ENCODE measurements at places on chromosomes 1 and 21. TPM values are rescaled to one million over a fixed set of nuclear protein-coding genes. Genes with fewer than 3 reads are reported as not detected.

DNA sequence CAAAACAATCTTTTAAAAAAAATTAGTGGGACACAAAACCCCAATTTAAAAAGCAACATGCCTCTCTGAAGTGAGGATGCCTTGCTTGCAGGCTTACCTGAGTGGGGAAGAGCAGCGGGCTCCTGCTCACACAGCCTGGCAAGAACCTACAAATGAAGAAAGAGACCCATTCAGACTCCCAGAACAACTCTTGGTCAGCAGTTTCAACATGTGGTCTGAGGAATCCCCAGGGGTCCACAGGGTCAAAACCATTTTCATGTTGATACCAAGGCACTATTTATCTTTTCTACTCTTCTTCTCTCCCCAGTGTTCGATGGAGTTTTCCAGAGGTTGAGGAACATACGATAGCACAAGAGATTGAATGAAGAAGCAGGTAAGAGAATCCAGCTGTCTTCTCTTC lies 55.9 kb downstream of the SIPA1L2 start:
- DNase-seq: no peak

S100A14 gene
- total RNA-seq: not detected

GRCh38 chr1:34125721-34126380 lies 39.2 kb downstream of the CSMD2 start:
- DNase-seq: no peak

GRCh38 chr1:1245817-1246576 lies 525 bp downstream of the C1QTNF12 start:
- DNase-seq: no peak

SV2A gene
- 4.9 TPM for total RNA-seq

CYP4A11 gene
- total RNA-seq: not detected

- DNase-seq: no peak
Measured at GRCh38 chr1:28779751-28780408, 32.1 kb upstream of the OPRD1 start.

DNA sequence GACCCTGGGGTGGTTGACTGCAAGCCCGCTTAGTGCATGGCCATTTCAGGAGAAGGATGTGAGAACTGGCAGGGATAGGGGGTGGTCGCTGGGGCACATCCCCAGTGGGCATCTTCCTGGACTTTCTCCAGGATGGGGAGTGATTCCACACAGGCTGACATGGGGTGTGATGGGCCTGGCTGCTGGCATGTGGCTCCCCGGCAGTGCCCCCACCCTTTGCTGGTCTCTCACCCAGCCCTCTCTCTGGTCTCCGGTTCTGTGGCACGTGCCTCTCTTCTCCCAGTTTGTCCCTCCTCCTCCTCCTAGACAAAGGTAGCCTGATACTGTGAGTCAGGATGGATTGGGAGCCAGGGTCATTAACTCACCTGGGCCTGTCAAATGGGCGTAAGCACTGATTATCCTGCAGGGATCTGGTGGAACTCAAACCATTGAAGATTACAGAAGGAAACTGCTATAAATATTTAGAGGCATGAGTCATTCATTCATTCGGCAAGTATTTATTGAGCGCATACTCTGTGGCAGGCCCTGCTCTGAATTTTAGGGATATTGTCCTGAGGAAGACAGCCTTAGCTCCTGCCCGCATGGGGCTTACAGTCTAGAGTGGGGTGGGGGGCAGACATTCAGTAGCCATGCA lies 23.6 kb upstream of the EPS8L3 start:
- peak; percentile 57 for DNase-seq

GRCh38 chr21:37220433-37220980 lies 46.6 kb downstream of the VPS26C start:
- peak; percentile 70 for DNase-seq

GRCh38 chr1:162541619-162542141 lies 19.8 kb upstream of the UAP1 start:
- DNase-seq: peak; percentile 91

- no peak for DNase-seq
Measured at GRCh38 chr1:154179946-154180687, 11.8 kb downstream of the TPM3 start.

CSF1 gene
- total RNA-seq: 41.0 TPM

DNA sequence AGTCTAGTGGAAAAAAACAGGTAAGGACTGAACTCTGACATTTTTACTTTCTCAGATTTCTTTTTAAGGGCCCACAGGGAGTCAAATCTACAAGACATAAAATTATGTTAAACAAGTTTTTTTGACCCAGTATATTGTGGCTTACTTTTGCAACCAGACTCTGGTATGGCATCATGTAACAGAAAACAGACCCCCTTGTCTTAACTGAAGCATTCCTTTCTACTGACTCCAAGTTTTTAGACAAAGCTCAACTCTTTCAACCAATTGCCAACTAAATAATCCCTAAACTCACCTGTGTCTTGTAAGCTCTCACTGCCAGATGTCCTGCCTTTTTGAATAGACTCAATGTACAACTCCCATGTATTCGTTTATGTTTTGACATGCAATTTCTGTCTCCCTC lies 64.3 kb downstream of the FASLG start:
- no peak for DNase-seq

DNA sequence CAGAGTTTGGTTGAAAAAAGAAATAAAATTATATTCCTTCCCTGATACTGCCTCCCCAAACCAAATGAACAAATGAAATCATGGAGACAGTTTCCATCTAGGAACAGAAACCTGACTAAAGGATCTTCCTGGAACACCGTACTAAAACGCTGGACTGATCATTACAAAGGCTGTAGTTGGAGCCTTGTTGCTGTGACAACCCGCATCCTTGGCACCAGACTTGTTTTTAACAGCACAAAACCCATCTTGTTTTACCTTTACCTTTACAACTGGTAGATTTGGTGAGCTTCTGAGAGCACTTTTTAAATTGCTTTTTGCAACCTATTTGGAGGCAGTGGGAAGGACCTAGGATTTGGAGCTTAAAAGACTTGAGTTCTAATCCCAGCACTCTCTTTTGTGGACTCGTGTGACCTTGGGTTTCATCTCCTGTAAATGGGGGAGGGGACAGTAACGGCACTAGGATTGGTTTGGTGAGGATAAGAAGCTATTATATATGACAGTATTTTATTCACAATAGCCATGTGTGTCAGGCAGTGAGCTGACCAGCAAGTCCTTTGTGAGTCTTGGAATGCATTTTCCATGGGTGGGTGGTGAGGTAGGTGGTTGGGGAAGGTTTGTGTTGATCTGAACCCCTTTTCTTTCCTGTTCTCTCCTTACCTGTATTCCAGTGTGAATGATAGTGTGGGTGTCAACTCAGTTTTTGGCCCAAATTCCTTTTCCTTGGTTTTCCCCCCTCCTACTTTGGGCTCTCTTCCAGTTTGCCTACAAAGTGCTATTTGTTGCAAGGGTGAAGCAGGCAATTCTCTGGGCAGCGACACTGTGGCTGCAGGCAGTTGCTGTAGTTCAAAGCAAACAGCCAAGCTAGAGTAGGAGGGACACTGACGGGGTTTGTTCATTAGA lies 12.6 kb downstream of the LRRC8D start:
- no peak for DNase-seq

- no peak for DNase-seq
Measured at GRCh38 chr1:161197560-161198193, 1.2 kb downstream of the ADAMTS4 start.

CR1 gene
- 5.8 TPM for total RNA-seq

DNA sequence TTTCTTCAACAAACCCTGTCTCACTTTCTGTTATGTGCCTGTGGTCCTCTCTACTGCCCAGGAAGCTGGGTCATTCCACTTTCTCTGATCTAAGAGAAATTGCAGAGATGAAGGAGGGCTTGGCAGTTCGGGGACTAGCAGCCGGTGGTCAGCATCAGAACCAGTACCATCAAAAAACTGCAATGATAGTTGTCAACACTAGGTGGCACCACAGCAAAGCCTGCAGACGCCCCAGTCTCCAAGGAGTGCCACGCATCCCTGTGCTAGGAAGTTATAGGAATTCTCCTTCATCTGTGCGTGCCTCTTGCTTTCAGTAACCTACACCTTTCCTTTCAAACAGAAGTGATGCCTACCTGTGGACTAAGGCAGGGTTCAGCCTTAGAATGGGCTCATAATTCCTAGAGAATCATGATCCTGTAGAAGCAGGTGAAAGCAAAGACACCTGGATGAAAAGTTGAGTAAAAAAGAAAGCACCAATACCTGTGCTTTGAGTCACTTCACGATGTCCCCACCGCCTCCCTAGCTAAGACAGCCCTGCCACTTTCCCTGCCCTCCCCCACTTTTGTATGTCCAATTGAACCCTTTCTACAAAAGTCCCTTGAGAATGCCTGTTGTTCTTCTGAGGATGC lies 129.2 kb downstream of the ADAMTS1 start:
- DNase-seq: no peak

- DNase-seq: no peak
Measured at GRCh38 chr1:98028800-98029199, 108.0 kb upstream of the DPYD start.

- DNase-seq: no peak
Measured at GRCh38 chr1:216186141-216186540, 237.1 kb downstream of the USH2A start.

MANEAL gene
- total RNA-seq: 1.8 TPM

ATP1A4 gene
- total RNA-seq: not detected
